Ammon's horn (tissue), 1 donor: ENCODE measurements at places on chromosomes 6 and 20.

GRCh38 chr6:13194852-13195251, 133.5 kb downstream of the TBC1D7 start:
- DNase-seq = peak; percentile 68

DNA sequence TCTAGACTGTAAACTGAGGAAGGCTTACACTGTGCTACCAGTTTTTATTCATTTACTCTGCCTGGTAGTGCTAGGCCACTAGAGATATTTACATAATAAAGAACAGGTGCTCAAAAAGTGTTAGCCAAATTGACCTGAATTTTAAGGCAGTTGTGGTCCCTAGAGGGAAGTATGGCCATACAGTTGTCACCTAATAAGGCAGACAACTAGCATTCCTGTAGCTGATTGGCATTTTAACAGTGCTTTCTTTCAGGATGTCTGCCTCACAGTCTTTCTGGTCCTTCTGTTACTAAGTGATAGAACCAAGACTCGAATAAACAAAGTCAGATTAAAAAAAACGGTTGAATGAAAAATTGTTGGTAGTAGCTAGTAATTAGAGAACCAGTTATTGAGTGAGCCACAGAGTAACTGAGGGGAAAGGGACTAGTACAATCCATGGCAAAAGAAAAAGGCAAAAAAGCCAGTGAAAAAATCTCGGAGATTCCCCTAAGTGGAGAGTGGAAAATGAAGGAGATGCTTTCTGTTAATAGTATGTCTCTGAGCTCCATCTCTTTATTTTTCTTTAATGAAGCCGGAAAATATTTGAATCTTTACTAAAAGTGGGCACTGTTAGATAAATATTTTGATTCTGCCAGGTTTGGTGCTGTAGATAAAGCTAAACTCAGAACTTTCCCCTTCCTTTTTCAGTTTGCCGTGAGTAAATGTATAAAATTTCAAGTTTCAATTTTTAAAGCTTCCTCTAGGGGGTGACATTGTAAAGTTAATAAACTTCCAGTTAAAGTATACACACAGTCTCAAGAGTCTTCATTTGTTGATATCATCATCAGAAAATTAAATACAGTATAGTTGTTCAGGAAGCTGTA, 9.1 kb downstream of the VTA1 start:
- no peak for DNase-seq

- DNase-seq = no peak
Observed at GRCh38 chr6:1267790-1268762, 43.8 kb upstream of the FOXQ1 start.

GRCh38 chr6:149913085-149913484, 9.8 kb downstream of the RAET1G start:
- DNase-seq = no peak

DNA sequence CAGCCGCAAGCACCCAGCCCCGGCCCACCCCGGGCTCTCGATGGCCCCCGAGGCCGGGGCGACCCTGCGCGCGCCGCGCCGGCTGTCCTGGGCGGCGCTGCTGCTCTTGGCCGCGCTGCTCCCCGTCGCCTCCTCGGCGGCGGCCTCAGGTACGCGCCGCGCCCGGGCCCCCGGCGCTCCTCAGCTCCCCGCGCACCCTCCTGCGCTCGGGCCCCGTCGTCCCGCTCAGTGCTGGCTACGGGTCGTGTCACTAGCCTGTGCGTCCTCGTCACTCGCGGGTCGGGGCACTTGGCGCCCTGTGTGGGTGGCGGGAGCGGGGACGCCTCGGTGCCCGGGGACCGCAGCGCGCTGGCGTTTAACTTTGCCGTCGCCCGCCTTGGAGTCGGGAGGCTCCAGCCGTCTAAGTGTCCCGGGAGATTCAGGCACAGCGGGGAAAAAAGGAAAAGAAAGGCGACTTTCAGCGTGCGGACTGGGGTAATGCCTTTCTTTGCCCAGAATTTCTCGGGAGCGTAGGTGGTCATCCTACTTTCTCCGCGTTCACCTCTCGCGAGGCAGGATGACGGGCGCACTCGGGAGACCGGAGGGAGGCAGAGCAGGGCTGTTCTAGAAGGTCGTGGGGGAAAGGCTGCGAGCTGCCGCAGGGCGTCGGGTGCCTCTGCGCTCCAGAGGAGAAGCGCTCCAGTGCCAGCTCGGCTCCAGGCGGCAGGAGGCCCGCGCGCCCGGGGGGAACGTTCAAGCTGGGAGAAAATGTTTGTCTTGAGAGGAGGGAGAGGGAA, 545 bp downstream of the FNDC1 start:
- DNase-seq = peak; percentile 6
